ENCODE measurements at places on chromosomes 1 and 21. TPM values are rescaled to one million over a fixed set of nuclear protein-coding genes. Genes with fewer than 3 reads are reported as not detected.

The DYNLT5 gene
- total RNA-seq, result 0.73 TPM

The GNL2 gene
- 99.1 TPM for total RNA-seq

The SPRR3 gene
- total RNA-seq, result not detected

The RGS7 gene
- 2.0 TPM for total RNA-seq

The S100A4 gene
- total RNA-seq, result 432 TPM

The SPATA1 gene
- 1.8 TPM for total RNA-seq

All from subcutaneous preadipocyte (primary cell).